ENCODE measurements at places on chromosomes 7 and 10.

DNA sequence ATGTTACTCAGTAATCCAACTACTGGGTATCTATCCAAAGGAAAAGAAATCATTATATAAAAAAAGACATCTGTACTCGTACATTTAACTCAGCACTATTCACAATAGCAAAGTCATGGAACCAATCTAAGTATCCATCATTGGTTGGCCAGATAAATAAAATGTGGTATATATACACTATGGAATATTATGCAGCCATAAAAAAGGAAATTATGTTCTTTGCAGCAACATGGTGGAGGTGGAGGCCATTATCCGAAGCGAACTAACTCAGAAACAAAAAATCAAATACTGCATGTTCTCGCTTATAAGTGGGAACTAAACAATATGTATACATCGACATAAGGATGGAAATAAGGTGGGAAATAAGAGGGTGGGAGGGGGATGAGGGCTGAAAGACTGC is 56.2 kb upstream of the ANTXRL start:
- no peak for DNase-seq

DNA sequence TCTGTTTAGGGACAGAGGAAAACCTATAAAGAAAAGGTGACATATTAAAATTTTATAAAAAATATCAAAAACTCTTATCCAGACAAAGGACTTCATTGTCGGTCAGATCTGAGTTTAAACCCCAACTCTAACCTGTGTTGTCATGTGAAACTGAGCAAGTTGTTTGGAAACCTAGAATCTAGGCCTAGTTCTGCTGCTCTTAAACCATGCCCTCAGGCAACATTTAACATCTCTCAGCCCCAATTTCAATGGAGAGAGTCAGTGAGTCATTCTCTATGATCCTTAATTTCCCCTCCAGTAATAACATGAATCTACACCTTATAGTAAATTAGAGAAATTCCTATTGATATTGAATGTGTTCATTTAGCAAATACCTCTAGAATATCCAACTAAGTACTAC is 192.3 kb downstream of the IMMP2L start:
- no peak for DNase-seq

- no peak for DNase-seq
Observed at GRCh38 chr10:32930036-32930435, 28.0 kb downstream of the ITGB1 start.

GRCh38 chr10:131212763-131213325 is 98.7 kb downstream of the TCERG1L start:
- peak; percentile 14 for DNase-seq

DNA sequence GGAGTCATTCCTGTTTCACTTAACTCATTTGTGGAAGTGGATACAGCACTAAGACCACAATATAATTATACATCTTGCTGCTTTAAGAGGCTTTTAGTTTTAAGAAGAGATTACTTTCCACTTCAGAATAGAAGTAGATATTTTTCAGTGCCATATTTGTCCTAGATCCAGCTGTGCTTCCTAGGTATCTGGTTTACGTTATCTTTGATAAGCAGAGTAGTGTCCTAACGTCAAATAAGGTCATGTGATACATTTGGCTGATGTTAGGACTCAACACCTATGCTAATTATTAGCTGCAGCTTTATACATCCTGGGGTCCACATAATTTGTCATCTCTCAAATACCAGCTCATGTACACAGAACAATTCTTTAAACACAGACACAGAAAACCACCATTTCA is 196.2 kb upstream of the SMIM30 start:
- DNase-seq: no peak

GRCh38 chr7:138538997-138539644 is 79.1 kb downstream of the TRIM24 start:
- DNase-seq: no peak

DNA sequence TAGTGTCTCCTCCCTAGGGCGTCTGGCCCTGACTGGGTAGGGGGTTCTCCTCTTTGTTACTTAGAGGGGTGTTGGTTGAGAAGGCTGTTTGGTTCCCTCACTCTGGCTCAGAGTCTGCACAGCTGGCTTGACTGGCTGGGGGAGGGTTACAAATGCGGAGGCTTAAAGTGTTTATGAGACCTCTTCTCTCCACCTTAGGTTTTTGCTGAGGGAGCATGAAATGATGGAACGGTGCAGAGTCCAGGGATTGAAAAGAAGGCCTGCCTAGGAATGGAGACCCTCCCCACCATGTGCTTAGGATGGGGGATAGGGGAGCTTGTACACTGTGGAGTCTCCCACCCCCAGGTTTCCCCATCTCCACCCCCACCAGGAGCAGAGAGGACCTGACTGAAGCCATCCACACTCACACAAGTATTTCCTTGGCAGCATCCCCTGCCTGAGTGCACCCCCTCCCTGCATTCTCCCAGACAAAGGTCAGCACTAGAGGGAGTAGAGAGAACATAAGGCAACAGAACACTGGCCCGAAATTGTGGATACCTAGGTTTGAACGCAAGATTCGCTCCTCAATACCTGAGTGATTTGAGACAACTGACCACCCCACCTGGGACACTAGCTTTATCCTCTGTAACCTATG is 1.7 kb upstream of the LDB1 start:
- no peak for DNase-seq

DNA sequence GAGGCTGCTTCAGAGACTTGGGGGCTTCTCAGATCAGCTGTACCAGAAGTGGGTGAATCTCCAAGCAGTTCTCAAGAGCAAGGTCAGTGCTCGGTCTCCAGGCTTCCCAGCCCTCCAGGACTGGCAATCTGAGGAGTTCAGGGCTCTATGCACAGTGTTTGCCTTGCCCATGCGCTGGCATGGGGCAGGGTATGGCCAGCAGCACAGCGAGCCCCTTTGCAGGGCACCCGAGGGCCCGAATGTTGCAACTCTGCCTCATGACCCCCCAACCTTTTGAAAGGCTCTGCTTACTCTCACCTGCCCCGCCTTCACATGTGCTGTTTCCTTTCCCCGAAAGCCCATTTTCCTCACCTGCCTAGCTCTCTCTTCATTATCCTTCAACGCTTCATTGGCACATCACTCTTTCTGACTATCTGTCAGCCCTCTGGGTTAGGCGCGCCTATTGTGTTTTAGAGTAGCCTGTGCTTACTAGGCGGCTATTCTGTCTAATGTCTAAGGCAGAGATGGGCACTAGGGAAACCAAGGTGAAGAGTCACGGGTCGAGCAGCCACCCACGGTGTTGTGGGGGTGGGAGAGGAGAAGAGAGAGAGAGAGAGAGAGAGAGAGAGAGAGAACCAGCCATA is 83.6 kb downstream of the WDFY4 start:
- no peak for DNase-seq

GRCh38 chr10:99660662-99661376 is 1.5 kb downstream of the ENTPD7 start:
- no peak for DNase-seq

All from head of caudate nucleus (tissue), 42 donors.